ENCODE measurements at places on chromosomes 6 and 20. TPM values are rescaled to one million over a fixed set of nuclear protein-coding genes. Genes with fewer than 3 reads are reported as not detected.

DNA sequence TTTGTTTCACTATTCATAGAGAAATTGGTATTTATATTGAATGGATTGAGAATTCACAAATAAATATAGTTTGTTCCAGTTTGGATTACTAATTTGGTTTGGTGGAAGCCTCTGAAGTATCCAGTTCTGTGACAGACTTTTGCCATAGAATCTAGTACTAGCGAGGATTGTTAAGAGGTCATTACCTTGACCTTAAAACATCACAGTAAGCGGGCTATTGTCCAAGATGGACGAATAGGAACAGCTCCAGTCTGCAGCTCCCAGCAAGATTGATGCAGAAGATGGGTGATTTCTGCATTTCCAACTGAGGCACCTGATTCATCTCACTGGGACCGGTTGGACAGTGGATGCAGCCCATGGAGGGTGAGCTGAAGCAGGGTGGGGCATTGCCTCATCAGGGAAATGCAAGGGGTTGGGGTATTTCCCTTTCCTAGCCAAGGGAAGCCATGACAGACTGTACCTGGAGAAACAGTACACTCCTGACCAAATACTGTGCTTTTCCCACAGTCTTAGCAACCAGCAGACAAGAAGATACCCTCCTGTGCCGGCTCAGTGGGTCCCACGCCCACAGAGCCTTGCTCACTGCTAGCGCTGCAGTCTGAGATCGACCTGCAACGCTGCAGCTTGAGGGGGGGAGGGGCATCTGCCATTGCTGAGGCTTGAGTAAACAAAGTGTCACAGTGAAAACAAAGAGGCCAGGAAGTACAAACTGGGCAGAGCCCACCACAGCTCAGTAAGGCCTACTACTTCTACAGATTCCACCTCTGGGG is 66.4 kb upstream of the NEDD9 start:
- no peak for DNase-seq

The PTGIS gene
- total RNA-seq = not detected

- no peak for DNase-seq
Measured at GRCh38 chr6:143146186-143146851, 85.6 kb downstream of the AIG1 start.

The SMIM26 gene
- 68.4 TPM for total RNA-seq

GRCh38 chr6:119890470-119890869 is 540.9 kb upstream of the MAN1A1 start:
- DNase-seq = no peak

DNA sequence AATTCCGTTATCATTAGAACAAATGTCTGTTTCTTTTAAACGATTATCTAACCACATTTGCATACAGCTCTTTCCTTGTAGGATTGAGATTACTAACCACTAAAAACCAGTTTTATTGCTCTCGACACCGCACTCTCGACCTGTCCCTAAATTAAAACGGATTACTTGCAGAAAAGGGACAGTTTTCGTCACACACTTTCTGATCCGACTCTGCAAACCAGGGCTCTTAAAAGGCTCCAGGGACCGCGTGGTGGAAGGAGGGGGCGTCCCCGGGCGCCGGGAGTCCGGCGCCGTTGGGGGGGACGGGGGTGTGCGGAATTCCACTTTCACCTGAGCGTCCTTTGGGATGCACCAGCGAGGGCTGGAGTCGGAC is 731 bp downstream of the MAK start:
- DNase-seq = peak; percentile 4

GRCh38 chr6:46175976-46176375 is 5.2 kb upstream of the ENPP5 start:
- no peak for DNase-seq
